ENCODE measurements at places on chromosomes 3 and 15. TPM values are rescaled to one million over a fixed set of nuclear protein-coding genes. Genes with fewer than 3 reads are reported as not detected.

The TTLL13 gene
- total RNA-seq, result 1.9 TPM

The KLF15 gene
- 1.0 TPM for total RNA-seq

The SLC28A1 gene
- total RNA-seq, result not detected

GRCh38 chr3:63724987-63725386 lies 72.5 kb downstream of the SNTN start:
- H3K36me3 ChIP-seq, result no peaks in the 10 kb centered on the region
- no peak overlapping the region for H3K27ac ChIP-seq
- no peaks in the 10 kb centered on the region for H3K27me3 ChIP-seq
- no peak for DNase-seq

DNA sequence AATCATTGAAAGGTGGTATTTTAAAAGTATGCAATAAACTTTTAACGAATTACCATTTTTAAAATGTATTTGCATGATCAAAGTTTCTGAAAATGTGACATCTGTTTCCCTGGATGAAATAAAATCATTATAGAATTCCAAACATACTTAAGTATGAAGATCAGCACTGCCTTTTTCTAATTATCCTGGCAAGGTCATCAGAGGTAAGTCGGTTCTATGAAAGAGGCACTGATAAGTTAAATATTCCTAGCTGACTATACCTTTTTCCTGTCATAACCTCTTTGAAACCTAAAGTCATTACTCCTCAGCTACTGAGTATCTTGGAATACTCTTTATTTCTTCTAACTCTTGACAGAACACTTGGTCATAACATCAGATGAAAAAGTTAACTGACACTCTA lies 406.1 kb upstream of the ALCAM start:
- H3K27ac ChIP-seq, result no peak overlapping the region
- H3K27me3 ChIP-seq, result no peaks in the 10 kb centered on the region
- no peaks in the 10 kb centered on the region for H3K4me1 ChIP-seq
- no peak for DNase-seq

- no peak overlapping the region for H3K27ac ChIP-seq
- H3K27me3 ChIP-seq, result no peaks in the 10 kb centered on the region
- H3K4me3 ChIP-seq, result no peak overlapping the region
- H3K4me1 ChIP-seq, result no peaks in the 10 kb centered on the region
- no peaks in the 10 kb centered on the region for H3K36me3 ChIP-seq
These were observed 955.0 kb upstream of the ALCAM start for GRCh38 chr3:104411757-104412156.

- no peaks in the 10 kb centered on the region for H3K27me3 ChIP-seq
- DNase-seq, result no peak
- peaks cover 12% of the 10 kb centered on the region for H3K36me3 ChIP-seq
- H3K4me1 ChIP-seq, result peaks cover 39% of the 10 kb centered on the region
These were observed 44.2 kb downstream of the GSK3B start for GRCh38 chr3:120049881-120050539.

Data from activated T-cell treated with anti-CD3 and anti-CD28 coated beads, Interleukin-2, amount 50 U/mL, for 72 hours (primary cell).